ENCODE measurements at places on chromosomes 3 and 15.
A peak's percentile ranks its signal among the peaks of the same experiment; 100 is the strongest.

- no peak for DNase-seq
Observed at GRCh38 chr3:23583980-23584740, 221.6 kb upstream of the UBE2E1 start.

DNA sequence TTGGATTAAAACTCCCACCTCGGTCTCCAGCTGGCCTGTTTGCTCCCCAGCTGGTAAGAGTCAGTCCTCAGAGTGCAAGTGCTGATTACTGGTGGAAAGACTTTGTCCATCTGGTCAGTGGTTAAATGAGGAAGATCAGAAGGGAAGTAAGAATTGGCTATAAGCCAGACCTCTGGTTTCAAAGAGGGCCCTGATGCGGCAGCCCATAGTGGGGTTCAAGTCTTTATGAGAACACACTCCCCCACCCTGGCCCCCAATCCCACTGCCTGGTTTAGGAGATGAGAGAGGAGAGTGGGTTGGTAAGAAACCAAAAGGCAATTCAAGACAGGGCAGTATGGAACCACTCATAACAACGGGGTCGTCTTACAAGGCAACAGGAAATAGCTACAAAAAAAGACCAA lies 65.0 kb downstream of the FRMD4B start:
- no peak for DNase-seq

DNA sequence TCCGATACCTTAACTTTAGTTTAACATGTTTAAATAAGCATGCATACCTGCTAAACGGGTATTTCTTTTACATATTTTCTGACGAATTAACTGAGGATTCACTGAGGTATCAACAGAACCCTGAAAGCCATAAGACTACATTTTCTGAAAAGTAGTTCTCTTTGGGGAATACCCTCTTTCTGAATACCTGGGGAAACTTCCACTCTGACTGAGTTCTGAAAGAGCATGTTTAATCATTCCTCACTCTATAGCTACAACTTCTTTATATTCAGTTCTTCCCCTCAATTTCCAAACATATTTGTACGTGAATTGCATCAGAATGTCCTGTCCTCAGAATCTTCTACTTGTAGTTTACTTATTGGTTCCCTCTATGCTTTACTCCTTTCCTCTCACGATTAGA lies 403.0 kb downstream of the ROBO1 start:
- no peak for DNase-seq

DNA sequence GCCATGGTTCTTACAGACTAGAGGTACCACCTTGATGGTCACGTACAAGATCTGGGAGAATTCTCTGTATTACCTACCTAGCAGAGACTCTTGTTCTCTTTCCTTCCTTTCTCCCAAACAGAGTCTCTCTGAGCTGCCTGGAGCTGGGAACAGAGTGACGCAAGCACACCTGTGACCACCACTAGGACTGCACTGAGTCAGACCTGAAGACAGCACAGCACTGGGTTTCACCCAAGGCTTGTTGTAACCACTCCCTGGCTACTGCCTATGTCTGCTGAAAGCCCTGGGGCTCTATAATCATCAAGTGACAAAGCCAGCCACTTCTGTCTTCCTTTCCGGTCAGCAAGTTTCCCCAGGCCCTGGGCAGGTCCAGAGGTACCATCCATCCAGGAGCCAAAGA lies 293.3 kb upstream of the CNTN4 start:
- no peak for DNase-seq

DNA sequence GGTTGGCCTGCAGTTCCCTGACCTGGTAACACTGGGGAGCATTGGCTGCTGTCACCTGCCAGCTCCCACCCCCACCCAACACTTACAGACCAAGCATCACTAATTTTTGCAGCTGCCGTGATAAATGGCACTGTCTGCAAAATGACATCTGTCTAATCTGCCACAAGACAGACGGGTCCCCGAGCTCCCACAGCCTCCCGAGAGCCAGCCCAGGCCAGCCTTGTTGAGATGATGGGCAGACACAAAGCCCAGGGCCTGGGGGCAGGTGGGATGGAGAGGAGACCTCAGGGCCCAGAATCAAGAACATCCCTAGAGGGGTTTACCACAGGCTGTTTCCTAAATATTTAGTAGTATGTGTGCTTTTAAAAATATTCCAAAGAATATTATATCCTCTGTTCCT lies 203.4 kb downstream of the TBC1D2B start:
- DNase-seq = no peak

- peak; percentile 15 for DNase-seq
Observed at GRCh38 chr15:90062023-90062442, 40.2 kb downstream of the IDH2 start.

GRCh38 chr15:47719730-47720129 lies 2.4 kb downstream of the SEMA6D start:
- no peak for DNase-seq

DNA sequence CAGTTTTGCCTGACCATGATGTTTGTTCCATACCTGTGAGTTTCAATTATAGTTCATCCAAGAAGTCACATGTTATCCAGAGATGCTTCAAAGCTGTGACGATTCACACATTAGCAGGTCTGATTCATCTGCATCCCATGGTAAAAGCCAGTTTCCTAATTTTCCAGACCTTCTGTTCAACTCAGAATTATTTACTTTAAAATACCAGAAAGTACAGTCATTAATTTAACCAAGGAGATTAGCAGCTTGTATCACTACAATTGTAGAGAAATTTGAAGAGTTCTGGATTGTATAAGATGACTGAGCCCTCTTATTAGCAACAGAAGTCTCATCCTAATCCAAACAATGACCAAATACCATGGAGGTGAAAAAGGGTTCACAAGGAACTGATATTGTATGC lies 76.1 kb upstream of the THBS1 start:
- no peak for DNase-seq

GRCh38 chr3:25883492-25883891 lies 93.6 kb downstream of the OXSM start:
- no peak for DNase-seq

DNA sequence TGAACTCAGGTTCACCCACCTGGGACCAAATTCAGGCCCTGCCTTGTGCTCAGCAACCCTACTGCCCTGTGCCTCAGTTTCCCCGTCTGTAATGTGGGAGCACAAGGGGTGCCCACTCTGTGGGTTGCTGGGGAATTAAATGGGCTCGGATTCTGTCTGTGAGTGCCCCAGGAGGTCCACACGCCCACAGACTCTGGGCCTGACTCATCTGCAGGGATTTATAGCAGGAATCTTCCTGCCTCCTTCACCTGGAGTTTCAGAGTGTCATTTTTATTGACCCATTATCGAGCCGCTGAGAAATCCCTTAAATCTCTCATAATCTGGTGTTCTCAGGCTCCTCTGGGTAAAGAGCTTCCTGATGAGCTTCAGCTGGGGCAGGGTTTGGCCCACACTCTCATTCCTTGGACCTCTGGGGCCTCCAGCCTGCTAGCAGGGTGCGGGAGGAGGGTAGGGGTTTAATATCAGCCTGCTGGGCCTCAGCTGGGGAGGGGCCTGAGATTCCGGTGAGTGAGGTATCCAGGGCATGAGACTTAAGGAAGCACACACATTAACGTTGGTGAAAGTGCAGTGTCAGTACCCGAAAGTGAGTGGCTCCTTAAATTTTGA lies 16.4 kb downstream of the C3orf18 start:
- DNase-seq = no peak

- DNase-seq = no peak
Observed at GRCh38 chr3:116591236-116591635, 118.3 kb upstream of the TUSC7 start.

GRCh38 chr3:66552846-66553245 lies 52.0 kb upstream of the LRIG1 start:
- DNase-seq = no peak

- DNase-seq = no peak
Observed at GRCh38 chr3:13401149-13401548, 19.0 kb downstream of the NUP210 start.

DNA sequence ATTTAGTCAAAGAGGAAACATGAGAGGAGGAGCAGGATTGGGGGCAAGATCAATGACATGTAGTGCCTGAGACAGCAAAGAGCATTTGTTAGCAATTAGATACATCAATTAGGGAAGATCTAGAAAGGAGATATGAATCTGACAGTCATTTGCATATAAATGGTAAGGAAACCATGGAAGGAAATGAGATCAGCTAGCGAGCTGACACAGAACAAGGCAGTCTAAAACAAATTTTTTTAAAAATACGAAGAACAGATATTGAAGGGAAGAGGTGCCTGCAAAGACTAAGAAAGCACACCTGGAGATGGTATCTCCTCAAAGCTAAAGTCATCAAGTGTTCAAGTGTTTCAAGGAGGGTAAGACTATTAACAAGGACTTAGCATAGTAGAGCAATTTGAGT lies 4.6 kb downstream of the EPM2AIP1 start:
- DNase-seq = no peak

DNA sequence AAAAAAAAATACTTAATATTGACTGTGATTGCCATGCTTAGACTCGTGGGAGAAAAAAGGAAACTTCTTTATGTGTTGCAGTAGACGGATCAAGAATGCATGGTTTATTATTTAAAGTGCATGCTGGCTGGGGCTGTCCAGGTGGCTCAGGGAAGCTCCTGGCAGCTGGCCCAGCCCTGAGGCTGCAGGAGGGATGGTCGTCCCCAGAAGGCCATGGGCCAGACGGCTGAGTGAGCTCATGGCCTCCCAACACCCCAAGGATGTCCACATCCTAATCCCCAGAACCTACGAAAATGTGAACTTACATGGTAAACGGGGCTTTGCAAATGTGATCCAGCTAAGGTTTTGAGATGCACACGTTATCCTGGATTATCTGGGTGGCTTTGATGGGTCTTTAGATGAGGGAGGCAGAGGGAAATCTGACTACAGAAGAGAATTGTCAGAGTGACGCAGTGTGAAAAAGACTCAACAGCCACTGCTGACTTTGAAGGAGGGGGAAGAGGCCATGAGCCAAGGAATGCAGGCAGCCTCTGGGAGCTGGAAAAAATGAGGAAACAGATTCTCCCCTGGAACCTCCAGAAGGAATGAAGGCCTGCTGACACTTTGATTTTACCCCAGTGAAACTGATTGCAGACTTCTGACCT lies 29.8 kb downstream of the ADAMTS17 start:
- DNase-seq = no peak

DNA sequence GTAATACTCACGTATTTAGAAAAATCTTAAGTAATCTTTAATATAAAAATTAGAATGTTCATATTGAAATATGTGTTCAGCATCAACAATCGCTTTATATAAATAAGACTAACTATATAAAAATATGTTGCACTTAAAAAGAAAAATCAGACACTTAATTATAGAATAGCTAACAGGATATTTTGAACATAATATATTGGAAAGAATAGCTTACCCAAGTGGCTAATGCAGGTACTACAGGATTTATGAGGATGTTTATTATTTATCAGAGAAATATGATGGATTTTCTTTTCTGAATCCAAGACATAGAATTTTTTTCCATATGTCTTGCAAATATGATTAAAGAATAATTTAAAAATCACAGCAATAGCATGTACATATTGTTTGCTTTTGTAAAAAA lies 567.9 kb upstream of the GBE1 start:
- no peak for DNase-seq

DNA sequence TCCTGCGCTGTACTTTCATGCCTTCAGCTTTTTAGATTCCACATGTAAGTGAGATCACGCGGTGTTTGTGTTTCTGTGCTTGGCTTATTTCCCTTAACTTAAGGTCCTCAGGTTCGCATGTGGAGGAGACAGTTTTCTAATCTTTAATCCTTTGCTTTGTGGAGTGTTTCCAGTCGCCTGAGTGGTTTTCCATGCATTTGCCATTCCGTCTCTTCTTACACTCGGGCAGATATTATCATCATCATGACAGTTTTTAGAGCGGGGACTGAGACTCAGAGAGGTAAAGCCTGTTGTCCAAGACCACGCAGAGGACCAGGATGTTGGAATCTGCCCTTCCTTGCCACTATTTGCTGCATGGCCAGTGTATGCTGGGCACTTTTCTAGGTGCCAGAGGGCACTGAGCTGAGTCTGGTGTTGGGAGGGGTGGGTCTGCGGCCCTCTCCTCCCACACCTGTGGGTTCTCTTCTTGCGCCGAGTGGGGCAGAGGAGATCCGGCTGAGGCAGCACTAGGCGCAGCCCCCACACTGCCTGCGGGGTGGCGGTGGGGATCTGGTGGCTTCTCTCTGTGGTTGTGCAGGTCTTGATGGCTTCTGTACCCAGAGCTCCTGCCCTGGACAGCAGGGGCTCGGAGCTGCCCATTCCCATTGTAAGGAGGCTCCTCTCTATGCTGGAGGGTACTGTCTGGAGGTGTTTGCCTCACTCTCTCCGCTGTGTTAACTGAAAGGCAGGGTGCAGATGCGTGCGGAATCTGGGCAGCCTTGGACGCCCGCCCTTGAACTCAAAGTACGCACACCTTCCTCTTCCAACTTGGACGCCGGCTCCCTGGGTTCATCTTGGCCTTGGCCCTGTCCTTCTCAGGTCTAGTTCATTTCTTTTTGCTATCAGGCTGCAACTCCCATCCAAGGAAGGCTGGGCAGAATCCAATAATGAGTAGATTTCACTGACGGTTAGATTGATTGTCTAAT lies 156.0 kb upstream of the RGMA start:
- no peak for DNase-seq

- DNase-seq = no peak
Observed at GRCh38 chr3:20072422-20072821, 32.2 kb downstream of the KAT2B start.

DNA sequence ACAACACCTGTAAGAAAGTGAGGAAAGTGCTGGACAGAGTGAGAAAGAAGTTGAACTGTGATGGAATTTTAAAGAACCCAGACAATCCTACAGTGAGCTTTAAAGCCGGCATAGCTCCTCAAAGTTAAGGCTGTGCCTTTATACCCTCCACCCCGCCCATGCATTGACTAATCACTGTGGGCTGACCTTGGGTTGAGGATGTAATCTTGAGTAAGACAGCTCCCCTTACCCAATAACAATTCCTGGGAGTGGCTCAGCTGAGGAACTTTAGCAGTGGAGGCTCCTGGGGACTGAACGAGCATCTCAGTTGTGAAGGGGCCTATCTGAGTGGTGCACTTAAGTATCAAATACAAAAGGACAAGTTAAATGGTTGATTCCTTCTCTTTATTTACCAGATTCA lies 35.7 kb upstream of the ZNF770 start:
- no peak for DNase-seq

GRCh38 chr3:111677007-111677392 lies 81.9 kb upstream of the ZBED2 start:
- no peak for DNase-seq

- no peak for DNase-seq
Observed at GRCh38 chr15:82146990-82147461, 101.2 kb upstream of the MEX3B start.

- no peak for DNase-seq
Observed at GRCh38 chr3:150469031-150469930, 61.2 kb downstream of the TSC22D2 start.

DNA sequence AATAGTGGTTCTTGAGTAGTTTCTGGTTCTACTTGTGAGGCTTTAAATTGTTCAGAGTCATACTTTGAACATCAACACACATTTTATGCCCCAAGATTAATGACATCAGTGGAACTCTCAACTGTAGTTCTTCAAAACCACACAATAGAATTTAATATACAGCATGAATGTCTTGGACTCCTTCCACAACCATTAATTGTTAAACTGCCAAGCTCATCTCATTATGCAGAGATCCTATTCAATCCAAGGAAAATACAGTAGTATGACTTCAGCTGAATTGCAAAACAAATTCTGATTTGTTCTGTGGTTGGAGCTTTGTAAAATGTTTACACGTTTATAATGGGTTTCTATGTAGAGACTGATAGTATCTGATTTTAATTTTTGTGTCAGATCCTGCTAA lies 199.2 kb upstream of the SLC2A2 start:
- DNase-seq = no peak

- no peak for DNase-seq
Observed at GRCh38 chr3:141738891-141739363, 829 bp downstream of the RNF7 start.

All from activated T-helper 1 cell treated with anti-CD3 and anti-CD28 coated beads, Interleukin-2, amount 50 U/mL, for 16 hours (primary cell).